ENCODE measurements at places on chromosomes 7 and 10.
A peak's percentile ranks its signal among the peaks of the same experiment; 100 is the strongest.

DNA sequence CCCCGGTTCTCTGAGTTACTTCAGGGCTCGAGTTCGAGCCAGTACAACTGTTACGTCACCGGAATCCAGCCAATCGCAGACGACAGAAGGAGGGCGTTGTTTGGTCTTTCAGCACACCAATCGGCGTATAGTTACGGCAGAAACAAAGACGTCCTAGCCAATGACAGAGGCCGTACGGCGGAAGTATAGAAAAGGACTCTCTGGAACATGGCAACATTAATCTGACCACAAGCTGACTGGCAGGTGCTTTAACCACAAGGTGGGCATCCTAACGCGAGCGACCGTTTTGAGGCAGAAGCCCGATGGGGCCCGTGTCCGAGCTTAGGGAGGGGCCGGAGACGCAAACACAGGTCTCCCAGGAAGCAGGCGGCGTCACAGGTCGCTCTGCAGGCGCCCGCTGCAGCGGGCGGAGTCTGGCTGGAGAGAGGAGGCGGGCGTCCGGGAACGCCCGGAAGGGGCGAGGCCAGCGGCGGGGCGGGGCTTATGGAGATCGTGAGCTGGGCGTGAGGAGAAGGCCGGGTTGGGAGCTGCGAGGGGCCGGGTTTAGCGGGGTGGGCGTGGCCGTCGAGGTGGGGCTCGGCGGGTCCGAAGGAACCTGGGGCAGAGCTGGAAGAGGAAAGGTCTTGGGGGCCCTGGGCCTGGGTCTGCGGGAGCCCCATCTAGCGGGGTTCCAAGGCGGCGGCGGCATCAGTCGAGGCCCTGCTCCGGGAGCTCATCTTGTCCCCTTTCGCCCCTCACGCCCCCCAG is at the start of gene MOSPD3:
Gene MOSPD3 (plus strand): TSS at position 558 of the 747 bp plus-strand sequence. CDS start 252 bp downstream, outside the sequence.
- DNase-seq: peak; percentile 99

GRCh38 chr7:135757719-135758411 is 9.3 kb upstream of the FAM180A start:
- no peak for DNase-seq

DNA sequence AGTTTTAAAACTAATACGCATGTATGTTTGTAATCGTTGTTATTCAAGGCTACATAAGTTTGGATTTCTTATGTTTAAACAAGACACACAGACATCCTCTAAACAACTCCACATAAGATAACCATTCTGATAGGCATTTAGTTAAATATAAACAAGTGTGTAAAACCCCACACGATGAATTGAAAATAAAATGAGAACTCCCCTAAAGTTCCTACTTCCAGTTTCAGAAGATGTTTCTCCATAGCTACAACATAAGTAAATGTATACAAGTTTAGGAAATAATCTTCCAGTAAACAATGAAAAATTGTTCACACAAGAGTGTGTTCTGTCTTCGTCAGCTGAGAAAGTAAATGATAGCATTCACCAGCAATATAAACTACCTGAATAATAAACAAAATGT is 246.8 kb downstream of the RNLS start:
- no peak for DNase-seq

GRCh38 chr10:89540420-89540949 is 5.1 kb upstream of the SLC16A12 start:
- no peak for DNase-seq

DNA sequence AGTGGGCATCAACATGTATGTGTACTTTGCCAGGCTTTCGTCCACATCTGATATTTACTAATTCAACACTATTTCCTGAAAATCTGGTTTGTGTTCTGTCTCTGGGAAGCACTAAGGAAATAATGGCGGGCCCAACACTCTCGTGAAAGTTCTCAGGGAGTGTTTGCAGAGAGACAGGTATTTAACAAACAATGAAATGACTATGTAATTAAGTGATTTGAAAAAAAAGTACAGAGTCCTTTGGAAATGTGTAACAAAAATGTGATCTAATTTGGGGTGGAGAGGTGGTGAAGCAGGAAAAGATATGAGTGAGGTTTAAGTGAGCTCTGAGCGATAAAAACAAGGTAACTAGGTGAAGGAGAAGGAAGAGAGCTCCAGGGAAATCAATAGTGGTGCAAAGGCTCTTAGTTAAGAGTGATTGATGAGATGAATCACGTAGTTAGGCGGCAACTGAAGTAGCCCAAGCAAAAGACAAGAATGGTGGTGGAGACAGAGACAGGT is 95.3 kb upstream of the DNAJB12 start:
- no peak for DNase-seq

- DNase-seq: no peak
Observed at GRCh38 chr10:93245779-93246178, 172.1 kb downstream of the CYP26A1 start.

- no peak for DNase-seq
Observed at GRCh38 chr7:40239755-40240303, 105.0 kb downstream of the SUGCT start.

DNA sequence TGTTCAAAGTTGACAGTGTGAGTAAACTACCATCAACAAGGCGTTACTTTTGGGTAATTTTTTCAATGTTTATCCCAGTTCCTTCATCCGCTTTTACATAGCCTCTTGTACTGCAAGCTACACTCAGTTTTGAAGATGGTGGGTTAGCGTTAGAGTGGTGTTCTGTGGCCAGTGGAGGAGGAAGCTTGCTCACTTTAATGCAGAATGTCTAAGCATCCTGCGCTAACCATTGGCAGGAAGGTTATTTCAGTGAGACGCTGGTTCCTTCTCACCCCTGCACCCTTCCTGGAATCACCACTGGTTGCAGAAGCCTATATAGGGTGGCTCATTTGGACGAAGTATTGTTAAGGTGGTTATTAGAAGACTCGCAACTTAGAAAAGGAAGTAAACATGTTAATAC is 159.1 kb downstream of the CELF2 start:
- DNase-seq: no peak

GRCh38 chr10:130857631-130858295 is 453.8 kb downstream of the TCERG1L start:
- DNase-seq: no peak
